ENCODE measurements at places on chromosomes 4 and X.
A peak's percentile ranks its signal among the peaks of the same experiment; 100 is the strongest.

DNA sequence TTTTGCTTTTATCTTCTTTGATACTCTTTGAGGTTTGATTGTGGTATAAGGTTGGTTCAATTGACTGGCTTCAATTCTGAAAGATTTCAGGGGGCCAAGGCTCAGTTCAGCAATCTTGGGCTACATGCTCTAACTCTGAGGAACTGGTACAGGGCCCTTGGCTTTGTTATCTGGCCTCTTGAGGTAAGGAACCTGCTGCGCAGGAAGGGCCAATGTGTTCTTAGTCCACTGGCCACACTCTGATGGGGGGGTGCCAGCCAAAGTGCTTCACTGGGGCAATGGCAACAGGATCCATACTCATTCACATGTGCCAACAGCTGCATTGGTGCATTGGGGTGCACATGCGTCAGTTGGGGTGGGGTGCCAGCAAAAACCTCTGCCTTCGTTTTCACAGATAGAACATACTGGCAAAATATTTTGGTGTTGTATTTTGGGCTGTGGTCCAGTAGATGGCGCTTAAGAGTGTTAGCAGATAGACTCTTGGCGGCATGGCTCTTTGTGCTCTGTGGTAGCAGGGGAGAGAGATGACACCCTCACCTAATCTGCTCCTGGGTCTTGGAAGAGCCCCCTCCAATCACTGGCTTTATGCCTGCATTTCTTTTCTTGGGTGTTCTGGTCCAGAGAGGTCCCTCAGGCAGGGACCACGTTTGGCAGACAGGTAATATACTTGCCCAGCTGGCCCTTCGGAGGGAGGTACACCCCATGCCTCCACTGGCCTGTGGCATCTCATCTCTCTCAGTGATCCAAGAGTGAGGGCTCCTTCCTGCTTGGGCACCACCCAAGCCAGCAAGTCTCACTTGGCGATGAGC is 42.9 kb downstream of the NDST3 start:
- DNase-seq = no peak

- DNase-seq = no peak
These were observed 389 bp upstream of the CCSER1 start for GRCh38 chr4:90126805-90127204.

GRCh38 chr4:184750926-184751584 is 17.2 kb upstream of the CENPU start:
- DNase-seq = no peak

DNA sequence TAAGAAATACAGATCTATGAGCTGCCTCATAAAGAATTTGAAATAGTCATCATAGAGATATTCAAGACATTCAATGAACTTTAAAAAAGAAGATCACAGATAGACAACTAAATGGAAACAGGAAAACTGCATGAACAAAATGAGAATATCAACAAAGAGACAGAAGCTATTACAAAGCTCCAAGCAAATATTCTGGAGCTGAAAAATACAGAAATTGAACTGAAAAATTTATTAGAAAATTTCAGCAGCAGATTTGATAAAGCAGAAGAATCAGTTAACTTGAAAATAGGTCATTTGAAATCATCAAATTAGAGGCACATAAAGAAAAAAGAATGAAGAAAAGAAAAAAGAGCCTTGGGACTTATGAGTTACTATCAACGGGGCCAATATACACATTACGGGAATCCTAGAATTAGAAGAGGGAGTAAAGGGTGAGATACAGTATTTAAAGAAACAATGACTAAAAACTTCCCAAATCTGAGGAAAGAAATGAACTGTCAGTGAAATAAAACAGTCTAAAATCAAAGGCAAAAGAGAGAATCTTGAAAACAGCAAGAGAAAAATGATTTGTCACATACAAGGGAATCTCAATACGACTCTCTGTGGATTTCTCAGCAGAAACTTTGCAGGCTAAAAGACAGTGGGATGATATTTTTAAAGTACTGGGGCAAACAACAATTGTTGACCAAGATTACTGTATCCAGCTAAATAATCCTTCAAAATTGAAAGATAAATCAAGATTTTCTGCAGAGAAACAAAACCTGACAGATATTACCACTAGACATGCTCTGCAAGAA is 641.6 kb downstream of the ANKRD50 start:
- DNase-seq = no peak

DNA sequence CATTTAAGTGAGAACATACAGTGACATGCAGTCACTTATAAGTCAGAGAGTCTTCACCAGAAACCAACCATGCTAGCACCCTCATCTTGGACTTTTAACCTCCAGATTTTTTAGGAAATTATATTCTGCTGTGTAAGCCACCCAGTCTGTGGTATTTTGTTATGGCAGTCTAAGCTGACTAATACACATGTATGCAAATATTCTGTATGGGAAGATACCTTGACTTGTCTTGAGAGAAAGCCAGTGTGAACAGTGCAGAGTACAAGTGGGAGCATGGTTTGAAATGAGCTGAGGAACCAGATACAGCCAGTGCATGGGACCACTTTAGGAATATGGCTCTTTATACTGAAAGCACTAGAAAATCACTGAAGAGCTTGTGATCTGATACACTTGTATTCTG is 110.4 kb upstream of the MAP9 start:
- no peak for DNase-seq

GRCh38 chr4:14848229-14848628 is 154.1 kb upstream of the CPEB2 start:
- DNase-seq = no peak

GRCh38 chr4:61521451-61521850 is 321.3 kb downstream of the ADGRL3 start:
- no peak for DNase-seq

GRCh38 chrX:19579485-19579884 is 64.2 kb upstream of the MAP3K15 start:
- no peak for DNase-seq

DNA sequence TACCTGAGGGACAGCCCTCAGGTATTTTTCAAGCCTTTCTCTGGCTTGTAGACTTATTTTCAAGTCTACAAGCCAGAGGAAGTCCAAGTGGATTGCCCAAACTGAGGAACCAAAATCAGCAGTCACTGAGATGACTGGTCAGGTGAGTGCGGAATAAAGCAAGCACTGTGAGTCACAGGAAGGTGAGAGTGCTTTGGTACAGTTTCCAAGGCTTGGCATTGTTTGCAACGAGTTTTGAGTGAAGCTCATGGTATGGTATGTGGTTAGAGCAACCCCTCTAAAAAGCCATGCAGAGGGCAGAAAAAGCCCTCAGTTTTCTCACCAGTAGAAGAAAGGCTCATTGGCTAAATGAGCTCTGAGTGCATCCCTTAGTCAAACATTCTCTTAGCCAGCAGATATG is 112.8 kb upstream of the EOLA2 start:
- DNase-seq = no peak

DNA sequence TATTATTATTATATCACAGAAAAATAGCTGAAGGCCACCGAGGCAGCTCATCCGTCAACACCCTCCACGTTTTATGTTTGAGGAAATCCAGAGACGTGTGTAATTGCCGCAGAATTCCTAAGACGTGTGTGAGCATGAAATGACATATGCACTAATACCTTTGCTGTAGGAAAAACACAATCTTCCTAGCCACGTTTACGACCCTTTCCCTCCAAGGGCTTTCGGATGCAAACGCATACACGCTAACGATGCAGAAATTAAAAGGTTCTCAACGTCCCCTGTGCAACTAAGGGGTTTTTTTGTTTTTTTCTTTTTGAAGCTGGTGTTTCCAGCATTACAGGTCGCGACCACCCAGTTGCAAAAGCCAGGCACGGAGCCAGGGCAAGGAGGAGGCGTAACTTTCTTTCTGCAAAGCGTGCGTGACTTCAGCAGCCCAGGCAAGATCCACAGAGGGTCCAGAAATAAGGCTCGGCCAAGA is 33.8 kb downstream of the CRLF2 start:
- DNase-seq = no peak

DNA sequence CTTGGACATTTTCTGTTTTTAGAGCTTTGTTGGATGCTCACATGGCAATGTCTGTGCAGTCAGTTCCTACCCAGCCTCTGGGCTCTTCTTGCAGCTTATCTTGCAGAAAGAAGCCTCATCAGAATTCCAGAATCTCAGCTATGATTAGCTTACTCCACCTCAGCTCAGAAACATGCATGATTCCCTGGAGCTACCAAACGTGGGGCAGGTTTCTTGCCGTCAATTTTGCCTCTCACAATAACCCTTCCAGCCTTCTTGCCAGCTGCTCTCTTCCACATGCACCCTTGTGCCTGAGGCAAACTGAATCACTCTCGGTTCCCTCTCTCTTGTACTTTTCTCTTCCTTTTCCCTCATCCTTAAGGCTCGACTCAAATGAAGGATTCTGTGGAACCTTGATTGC is 141.4 kb downstream of the PTTG2 start:
- no peak for DNase-seq

GRCh38 chr4:61630548-61630947 is 430.4 kb downstream of the ADGRL3 start:
- no peak for DNase-seq

DNA sequence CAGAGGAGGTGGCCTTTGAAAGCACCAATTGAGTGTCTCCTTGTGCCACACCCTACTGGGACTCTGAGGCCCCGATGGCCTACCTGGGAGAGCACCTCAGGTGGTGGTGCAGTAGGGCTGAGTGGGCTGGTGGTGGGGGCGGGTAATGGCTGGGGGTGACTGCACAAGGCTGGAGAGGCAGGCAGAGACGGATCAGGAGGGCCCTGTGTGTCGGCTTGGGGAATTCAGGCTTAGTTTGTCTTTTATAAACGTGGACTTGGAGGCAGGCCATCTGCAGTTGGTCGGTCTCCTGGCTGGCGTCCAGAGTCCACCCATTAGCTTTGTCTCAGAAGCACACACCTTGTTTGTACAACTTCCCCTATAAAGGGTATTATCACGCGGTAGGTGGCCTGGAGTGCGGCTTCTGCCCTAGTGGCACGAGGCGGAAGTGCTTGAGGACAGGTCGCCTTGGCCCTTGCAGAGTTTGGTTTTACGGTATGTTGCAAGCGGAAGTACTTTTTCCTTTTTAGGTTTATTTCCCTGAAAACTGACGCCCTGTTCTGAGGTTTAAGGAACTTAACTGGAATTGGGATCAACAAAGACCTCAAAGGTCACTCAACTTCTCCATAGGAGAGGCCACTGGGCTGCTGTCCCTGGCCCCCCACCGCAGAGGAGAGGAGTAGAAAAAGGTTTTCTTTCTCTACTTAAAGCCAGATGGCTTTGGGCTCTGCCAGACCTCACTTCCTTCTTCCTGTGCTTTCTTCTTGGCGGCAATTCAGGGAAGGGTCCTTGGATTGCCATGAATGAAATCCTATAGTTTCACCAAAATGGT is 8.0 kb downstream of the TBC1D14 start:
- peak; percentile 81 for DNase-seq

- no peak for DNase-seq
These were observed 41.6 kb upstream of the HMGB3 start for GRCh38 chrX:150941580-150941979.

- no peak for DNase-seq
These were observed 38.6 kb upstream of the AMELX start for GRCh38 chrX:11254417-11255109.

GRCh38 chr4:71692963-71693362 is 90.9 kb downstream of the GC start:
- no peak for DNase-seq

GRCh38 chrX:7801711-7802110 is 41.3 kb upstream of the VCX start:
- no peak for DNase-seq

DNA sequence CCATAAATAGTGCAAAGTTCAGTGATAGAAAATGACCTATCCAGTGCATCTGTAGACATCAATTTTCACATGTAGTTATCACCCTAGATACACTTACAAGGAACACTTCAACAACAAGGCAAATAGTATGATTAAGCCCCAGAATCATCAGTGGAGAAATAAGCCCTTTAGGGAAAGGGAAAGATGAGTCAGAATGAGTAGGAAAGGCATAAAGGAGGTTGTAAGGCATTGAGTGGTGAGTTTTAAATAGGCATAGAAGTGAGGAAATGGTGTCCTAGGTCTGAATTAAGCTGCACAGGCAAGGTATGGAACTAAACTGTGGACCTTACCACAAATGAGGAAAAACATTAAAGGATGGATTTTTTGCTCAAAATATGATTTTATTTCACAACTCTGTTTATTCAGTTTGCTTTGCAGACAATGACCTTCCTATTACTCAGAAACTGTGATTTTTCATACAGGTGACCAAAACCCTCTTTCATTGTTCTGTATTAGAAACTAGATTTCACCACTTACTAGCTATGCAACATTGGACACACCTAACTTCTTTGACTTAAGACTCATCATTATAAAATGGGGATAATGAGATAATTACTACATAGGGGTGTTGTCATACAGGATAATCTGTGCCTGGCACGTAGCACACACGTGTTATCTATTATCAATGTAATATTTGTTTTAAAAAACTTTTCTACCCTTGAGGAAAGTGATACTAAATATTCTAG is 57.0 kb upstream of the MAP9 start:
- DNase-seq = no peak

DNA sequence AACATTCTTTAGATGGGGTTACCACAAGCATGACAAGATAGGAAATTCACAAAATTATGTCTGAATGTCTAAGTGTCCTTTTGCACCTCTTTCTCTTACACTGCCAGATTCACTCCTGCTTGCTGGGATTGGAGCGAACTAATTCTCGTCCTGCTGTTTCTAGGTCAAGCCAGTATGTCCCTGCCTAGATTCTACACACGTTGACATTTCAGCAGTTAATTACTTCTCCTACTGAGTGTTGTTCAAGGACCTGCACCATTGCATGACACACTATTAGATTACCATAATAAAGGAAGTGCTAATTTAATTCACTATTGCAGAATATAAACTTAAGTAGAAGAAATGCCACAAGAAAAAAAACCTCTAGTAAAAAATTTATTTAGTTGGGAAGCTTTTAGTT is 1911.7 kb downstream of the PCDH7 start:
- DNase-seq = no peak

DNA sequence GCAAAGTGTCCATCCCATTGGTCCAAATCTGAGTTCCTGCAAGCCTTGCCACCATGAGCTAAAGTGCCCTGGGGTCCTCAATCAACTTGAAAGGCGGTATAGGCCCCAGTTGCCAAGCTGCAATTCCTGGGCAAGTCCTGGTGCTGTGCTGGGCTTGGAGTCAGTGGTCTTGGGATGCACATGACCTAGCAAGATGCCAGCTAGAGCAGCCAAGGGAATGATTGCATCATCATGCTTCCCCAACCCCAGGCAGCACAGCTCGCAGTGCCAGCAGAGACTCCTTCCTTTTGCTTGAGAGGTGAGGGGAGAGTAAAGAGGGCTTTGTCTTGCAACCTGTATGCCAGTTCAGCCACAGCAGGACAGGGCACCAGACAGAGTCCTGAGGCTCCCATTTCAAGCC is 50.5 kb downstream of the KCNIP4 start:
- no peak for DNase-seq

DNA sequence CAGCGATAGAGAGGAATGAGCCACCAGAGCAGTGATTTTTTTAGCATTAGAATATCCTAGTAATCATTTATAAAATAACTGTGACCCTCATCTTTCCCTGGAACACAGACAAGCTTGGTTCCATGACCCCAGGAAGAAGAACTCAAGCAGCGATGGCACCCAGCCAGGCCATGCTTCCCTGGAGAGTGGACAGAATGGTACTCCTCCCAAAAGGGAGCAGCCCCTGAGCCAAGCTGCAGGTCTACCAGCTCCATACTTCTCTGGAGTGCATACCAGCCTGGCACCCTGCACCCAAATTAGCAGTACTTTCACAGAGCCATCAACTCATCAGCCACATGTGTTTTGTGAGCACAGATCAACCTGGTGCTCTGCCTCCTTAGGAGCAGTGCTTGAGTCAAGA is 310.9 kb upstream of the PCDH10 start:
- DNase-seq = no peak
